ENCODE measurements at places on chromosomes 13 and 19. TPM values are rescaled to one million over a fixed set of nuclear protein-coding genes. Genes with fewer than 3 reads are reported as not detected.

ZNF331 gene
- 12.3 TPM for total RNA-seq

NXNL1 gene
- not detected for total RNA-seq

RNF113B gene
- total RNA-seq, result not detected

GJA3 gene
- total RNA-seq, result not detected

ADGRE3 gene
- not detected for total RNA-seq

MRPL54 gene
- total RNA-seq, result 48.6 TPM

SULT2A1 gene
- not detected for total RNA-seq

TNFSF13B gene
- total RNA-seq, result 1.1 TPM

C19orf38 gene
- total RNA-seq, result not detected

FUT1 gene
- total RNA-seq, result 0.15 TPM

TNFSF11 gene
- not detected for total RNA-seq

STOML3 gene
- total RNA-seq, result not detected

ITGBL1 gene
- 21.4 TPM for total RNA-seq

PLIN5 gene
- total RNA-seq, result not detected

ZNF544 gene
- total RNA-seq, result 47.3 TPM

DBP gene
- total RNA-seq, result 20.1 TPM

FCHO1 gene
- 2.1 TPM for total RNA-seq

FGF9 gene
- total RNA-seq, result not detected

SERPINE3 gene
- total RNA-seq, result not detected

TM9SF2 gene
- total RNA-seq, result 172 TPM

LGALS4 gene
- not detected for total RNA-seq

THAP8 gene
- 6.8 TPM for total RNA-seq

SNRNP70 gene
- 175 TPM for total RNA-seq

ZNF565 gene
- total RNA-seq, result 3.6 TPM

CLEC4M gene
- not detected for total RNA-seq

Measured in M059J (cell line).